ENCODE measurements at places on chromosomes 12 and 14. TPM values are rescaled to one million over a fixed set of nuclear protein-coding genes. Genes with fewer than 3 reads are reported as not detected.

Gene DYRK4
- total RNA-seq, result 18.9 TPM

Gene CCNK
- total RNA-seq, result 25.7 TPM

- peak; percentile 95 for DNase-seq
These were observed 28.0 kb upstream of the NAA30 start for GRCh38 chr14:57362361-57362760.

DNA sequence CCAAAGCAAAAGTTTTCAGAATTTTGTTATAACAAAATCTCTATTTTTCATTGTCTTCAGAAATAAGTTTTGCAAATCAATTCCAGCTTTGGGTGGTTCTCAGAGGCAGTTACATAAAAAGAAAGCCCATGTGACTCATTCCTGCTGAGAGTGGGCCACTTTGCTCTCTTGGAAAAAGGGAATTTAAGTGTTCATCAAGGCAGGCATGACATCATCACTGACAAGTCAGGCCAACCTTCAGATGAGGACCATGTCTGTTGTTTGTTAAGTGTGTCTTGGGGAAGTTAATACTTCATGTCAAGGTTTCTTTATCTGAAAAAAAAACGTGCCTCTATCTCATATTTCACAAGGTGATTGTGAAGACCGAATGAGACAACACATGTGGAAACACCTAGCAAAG, 519.8 kb upstream of the TMPO start:
- DNase-seq, result no peak

GRCh38 chr12:124441443-124442194, 125.8 kb downstream of the NCOR2 start:
- peak; percentile 89 for DNase-seq

DNA sequence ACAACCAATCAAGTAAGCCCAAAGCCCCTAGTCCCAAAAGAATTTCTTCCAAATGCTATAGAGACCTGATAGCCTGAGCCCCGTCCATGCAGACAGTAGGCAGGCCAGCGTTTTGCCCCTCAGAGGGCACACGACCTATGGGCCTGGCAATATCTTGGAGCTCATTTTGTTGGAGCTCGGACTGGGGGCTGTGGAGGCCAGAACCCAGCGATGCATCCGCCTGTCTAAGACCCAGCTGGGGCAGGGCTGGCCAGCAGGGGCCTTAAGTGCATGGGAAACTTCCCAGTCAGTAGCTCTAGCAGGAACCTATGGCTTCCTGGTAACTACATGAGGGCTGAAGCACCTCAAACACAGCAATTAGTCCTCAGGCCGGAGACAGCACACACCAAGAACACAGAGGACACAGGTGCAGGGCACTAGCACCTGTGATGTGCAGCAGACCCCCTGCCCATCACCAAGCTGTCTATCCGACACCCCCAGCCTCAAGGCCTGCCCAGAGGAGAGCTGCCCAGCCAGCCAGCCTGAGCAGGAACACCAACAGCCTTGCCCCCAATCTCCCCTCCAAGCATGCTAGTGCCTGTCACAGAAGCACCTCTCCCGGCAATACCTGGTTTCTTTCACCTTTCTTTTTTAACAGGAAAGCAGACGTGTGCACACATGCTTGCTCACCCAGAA, 50.8 kb downstream of the ARL6IP4 start:
- DNase-seq, result no peak

- peak; percentile 24 for DNase-seq
These were observed 1.3 kb downstream of the NAA30 start for GRCh38 chr14:57391517-57392195.

Data from dermis blood vessel endothelial cell (primary cell).